Caco-2 (cell line): ENCODE measurements at places on chromosomes 16 and 17. TPM values are rescaled to one million over a fixed set of nuclear protein-coding genes. Genes with fewer than 3 reads are reported as not detected.
A peak's percentile ranks its signal among the peaks of the same experiment; 100 is the strongest.

Gene CALB2
- 0.65 TPM in 1 of 2 replicates, not detected in the other for total RNA-seq

Gene GP2
- not detected in 2 replicates for total RNA-seq

- DNase-seq, result no peak
These were observed 713.2 kb downstream of the KCNJ2 start for GRCh38 chr17:70882504-70882903.

DNA sequence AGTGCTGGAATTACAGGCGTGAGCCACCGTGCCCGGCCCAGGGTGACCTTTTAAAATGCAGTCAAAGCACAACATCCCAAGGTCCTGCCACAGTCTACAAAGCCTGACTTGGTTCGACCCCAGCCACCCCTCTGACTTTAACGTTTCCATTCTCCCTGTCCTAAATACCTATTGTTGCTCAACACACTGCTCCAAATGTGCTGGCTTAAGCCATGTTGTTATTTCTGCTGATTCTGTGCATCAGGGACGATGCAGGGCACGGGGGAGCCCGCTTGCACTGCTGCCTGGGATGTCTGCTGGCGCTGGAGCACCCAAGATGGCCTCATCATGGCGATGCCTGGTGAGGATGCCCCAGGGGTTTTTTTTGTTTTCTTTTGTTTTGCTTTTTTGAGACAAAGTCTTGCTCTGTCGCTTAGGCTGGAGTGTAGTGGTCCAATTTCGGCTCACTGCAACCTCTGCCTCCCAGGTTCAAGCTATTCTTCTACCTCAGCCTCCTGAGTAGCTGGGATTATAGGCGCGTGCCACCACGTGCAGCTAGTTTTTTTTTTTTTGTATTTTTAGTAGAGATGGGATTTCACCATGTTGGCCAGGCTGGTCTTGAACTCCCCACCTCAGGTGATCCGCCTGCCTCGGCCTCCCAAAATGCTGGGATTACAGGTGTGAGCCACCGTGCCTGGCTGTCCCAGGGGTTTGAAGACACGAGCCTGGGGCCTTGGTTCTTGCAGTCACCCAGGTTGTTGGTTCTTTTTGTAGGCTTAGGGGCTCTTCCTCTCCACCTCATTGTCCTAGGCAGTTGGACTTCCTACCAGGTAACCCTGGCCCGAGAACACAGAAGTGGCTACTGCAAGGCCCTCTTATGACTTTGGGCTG is 22.9 kb downstream of the TMC7 start:
- DNase-seq, result no peak

GRCh38 chr16:88806491-88807111 is 3.0 kb downstream of the CDT1 start:
- no peak for DNase-seq

Gene BICDL2
- total RNA-seq, result 10.6 and 11.1 TPM in 2 replicates

Gene KRT33A
- total RNA-seq, result not detected in 2 replicates

Gene IRX6
- not detected in 2 replicates for total RNA-seq

GRCh38 chr16:4893103-4893862 is 43.7 kb downstream of the PPL start:
- DNase-seq, result no peak

GRCh38 chr16:66924527-66925321 is 611 bp downstream of the RRAD start:
- peak; percentile 76 for DNase-seq

- peak; percentile 89 for DNase-seq
These were observed 1.6 kb downstream of the TP53 start for GRCh38 chr17:7685533-7686221.

Gene DPEP1
- 7.8 and 8.1 TPM in 2 replicates for total RNA-seq

- no peak for DNase-seq
These were observed 101.4 kb downstream of the PITPNC1 start for GRCh38 chr17:67478401-67479041.

Gene KREMEN2
- total RNA-seq, result 1.9 and 2.2 TPM in 2 replicates

Gene KRTAP2-2
- total RNA-seq, result not detected in 2 replicates

GRCh38 chr17:63611354-63611753 is 10.7 kb downstream of the TACO1 start:
- DNase-seq, result no peak

Gene SMIM36
- total RNA-seq, result not detected in 2 replicates

- no peak for DNase-seq
These were observed 8.6 kb downstream of the CX3CL1 start for GRCh38 chr16:57380671-57381462.

- DNase-seq, result no peak
These were observed 482.8 kb downstream of the SOX9 start for GRCh38 chr17:72603420-72604242.

Gene PRSS27
- total RNA-seq, result 0.72 and 1.1 TPM in 2 replicates

DNA sequence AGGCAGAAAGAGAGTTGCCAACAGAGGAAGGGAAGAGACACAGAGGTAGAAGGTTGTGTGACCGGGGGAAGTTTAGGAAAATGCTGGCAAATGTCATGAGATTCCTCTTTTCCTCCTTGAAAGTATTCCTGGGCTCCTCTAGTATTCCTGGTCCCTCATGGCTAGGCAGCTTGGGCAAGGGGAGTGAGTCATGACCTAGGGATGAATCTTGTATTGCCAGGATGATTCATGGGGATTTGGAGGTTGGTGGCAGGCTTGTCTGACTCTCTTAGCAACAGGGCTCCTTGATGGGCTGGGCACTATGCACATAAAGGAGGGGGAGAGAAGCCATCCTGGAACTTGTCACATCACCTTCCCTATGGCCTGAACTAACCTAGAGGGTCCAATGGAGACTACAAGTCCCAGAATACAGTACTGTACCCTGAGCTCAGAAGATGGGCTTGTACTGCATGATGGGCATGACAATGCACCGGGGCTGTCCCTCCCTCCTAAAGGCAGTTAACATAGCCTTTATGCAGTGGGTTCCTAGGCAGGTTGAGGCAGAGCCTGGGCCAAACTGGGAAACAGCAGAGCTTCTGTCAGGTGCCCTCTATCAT is 2.1 kb upstream of the SEZ6 start:
- DNase-seq, result no peak

DNA sequence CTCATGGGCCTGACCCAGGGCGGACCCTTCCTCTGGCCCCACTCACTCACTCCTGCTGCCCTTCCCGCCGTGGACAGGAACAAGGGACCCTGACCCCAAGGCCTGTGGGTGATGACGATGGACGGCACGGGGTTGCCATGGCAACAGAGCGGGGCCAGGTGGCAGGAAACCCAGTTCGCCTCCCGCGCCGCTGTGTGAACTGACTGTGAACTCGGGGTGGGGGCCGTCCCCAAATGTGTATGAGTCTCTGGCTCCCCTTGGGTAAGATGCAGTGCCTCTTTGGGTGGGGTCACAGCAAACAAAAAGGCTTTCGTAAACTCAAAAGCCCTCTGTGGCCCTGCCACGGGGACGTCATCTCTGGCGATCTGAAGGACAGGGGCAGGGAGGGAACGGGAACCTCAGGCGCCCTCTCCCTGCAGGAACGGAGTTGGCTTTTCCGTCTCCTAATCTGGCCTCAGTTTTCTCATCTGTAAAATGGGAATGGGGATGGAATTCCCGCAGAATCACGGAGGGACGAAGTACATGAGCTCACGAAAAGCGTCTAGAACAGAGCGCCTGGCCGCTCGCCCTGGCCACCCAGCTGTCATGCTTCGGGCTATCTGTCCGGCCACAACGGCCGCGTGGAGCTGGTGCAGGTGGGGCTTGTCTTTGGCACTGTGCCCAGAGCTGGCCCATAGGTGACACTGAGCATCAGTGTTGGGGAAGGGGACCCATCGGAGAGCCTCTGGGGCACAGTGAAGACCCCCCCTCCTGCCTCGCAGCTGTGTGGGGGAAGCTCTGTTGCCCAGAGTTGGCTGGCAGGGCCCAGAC is 44.9 kb upstream of the PABPN1L start:
- DNase-seq, result no peak

- no peak for DNase-seq
These were observed 5.1 kb downstream of the KRT31 start for GRCh38 chr17:41392278-41392677.

Gene OR4D1
- total RNA-seq, result not detected in 2 replicates

- DNase-seq, result peak; percentile 65
These were observed 661 bp downstream of the LRRC3C start for GRCh38 chr17:39927929-39928857.

Gene NPIPA8
- 0.70 TPM in 1 of 2 replicates, not detected in the other for total RNA-seq

Gene SPNS3
- not detected in 2 replicates for total RNA-seq

DNA sequence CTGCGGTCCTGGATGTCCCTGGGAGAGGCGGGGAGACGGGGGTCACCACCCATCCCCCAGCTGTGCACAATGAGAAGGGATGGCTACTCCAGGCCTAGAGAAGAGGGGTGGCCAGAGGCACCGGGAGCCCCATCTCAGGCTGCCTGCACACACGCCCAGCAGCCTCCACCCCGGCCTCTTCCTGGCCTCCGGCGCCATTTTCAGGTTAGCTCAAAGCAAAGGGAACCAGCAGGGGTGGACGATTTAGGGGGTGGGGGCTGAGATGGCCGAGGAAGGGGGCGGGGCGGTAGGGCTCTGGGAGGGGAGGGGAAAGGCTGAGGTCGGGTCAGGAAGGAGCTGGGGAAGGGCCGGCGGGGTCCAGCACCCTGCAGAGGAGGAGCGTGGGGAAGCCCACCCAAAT is 42.8 kb downstream of the SRCIN1 start:
- no peak for DNase-seq

Gene ANKS4B
- 3.5 and 4.8 TPM in 2 replicates for total RNA-seq

Gene CCDC144A
- total RNA-seq, result 17.0 and 18.1 TPM in 2 replicates

GRCh38 chr17:72852277-72852938 is 240.1 kb downstream of the SLC39A11 start:
- no peak for DNase-seq

GRCh38 chr16:726438-727290 is at the start of the genes CCDC78 and HAGHL:
CCDC78 (minus strand) TSS chr16:726443; CDS start chr16:726367, 76 bp downstream.
HAGHL (plus strand) TSS chr16:727106; CDS start chr16:727510, 404 bp downstream.
- DNase-seq, result peak; percentile 74
